ENCODE measurements at places on chromosomes 1 and 21. TPM values are rescaled to one million over a fixed set of nuclear protein-coding genes. Genes with fewer than 3 reads are reported as not detected.
A peak's percentile ranks its signal among the peaks of the same experiment; 100 is the strongest.

GRCh38 chr21:39452207-39452969 is 618 bp downstream of the SH3BGR start:
- no peak for DNase-seq

GRCh38 chr1:67683766-67684525 is 1.1 kb upstream of the GADD45A start:
- peak; percentile 18 for DNase-seq

- DNase-seq: no peak
Measured at GRCh38 chr1:82837766-82838465, 1037.2 kb downstream of the ADGRL2 start.

- DNase-seq: no peak
Measured at GRCh38 chr1:226654046-226654667, 84.9 kb downstream of the ITPKB start.

GRCh38 chr1:115198938-115199337 is 109.6 kb upstream of the TSPAN2 start:
- no peak for DNase-seq

VAMP3 gene
- 89.8 TPM for total RNA-seq

CCDC17 gene
- total RNA-seq: 21.3 TPM

DNA sequence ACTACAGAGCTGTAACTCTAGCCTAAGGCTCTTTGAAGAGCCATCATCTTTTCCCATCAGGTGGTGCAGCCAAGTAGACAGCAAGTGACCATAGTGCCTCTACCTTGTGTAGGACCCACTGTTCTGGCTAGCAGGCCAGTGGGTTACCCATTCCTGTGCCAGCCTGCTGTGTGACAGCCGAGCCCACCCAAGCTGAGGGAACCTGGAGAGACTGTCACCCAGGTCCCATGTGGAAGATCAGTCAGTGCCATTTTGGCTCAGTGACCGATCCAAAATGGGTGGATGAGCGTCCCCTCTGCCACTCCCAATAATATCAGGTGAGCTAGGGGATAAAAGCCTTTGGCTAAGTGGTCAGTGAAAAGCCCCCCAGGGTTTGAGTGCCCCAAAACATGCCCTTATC is 417.9 kb downstream of the MATN1 start:
- DNase-seq: no peak

GRCh38 chr21:38839328-38840286 is 33.9 kb downstream of the ETS2 start:
- DNase-seq: no peak

THBS3 gene
- 32.2 TPM for total RNA-seq

- no peak for DNase-seq
Measured at GRCh38 chr21:36044056-36044455, 16.3 kb downstream of the SETD4 start.

DNA sequence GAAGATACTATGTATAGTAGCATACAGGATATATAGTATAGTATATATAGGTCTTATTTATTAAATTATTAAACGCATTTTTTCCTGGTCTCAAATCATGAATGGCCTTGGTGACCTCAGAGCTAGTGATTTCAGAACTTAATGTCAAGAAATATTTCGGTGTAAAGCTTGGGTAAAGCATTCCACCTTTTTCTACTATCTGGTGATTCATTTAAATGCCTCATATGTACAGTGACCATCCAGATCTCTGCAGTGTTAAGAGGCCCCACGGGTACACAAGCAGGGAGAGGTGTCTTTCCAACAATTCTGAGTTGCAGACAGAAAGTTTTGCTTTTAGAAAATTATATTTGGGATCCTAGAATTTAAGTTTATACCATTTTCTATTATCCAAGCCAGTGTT is 626.5 kb downstream of the PTPRC start:
- DNase-seq: no peak

DNA sequence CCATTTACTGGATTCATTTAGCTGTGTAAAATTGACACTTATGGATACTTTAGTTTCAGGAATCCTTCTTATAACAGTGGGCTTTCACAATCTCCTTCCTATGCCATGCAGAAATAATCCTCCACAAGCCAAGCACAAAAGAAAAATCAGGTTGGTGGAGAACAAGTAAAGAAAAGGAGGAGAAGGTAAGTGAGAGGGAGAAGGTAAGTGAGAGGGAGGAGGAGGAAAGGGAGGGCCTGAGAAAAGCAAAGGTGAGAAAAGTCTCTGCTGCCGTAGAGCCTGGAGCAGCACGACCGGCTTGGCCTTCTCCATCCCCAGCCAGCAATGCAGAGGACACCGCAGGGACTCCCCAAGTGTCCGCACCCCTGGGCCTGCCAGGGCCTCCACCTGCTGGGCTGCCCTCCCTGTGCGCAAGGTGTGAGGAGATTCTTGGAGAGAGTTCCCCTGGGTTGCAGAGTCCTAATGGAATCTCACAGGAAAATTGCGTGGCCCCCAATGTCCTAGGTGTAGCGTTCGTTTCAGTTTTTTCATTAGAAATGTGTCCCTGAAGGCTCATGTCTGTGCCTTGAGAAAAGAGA is 39.0 kb downstream of the PRMT2 start:
- DNase-seq: no peak

GRCh38 chr1:32201011-32201855 is 838 bp downstream of the CCDC28B start:
- peak; percentile 79 for DNase-seq

PCAT6 gene
- total RNA-seq: not detected

DNA sequence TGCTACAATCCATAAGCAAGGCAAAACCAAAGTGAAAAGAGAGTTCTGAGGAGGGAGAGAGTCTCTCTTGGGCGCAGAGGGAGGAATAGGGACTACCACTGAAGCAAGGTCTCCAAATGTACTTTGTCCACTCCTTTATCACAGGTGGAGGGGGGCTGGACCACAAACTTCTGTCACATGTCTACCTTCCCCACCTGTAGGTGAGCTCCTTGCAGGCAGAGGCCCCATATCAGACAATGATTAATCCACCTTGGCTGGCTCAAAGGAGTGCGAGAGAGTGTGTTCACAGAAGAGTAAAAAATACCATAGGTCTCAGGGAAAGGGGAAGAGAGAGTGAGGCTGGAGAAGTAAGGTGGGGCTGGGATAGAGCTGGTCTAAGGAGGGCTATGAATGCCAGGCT is 4.5 kb downstream of the BEND5 start:
- peak; percentile 10 for DNase-seq

AMY1A gene
- total RNA-seq: not detected

XPR1 gene
- 46.4 TPM for total RNA-seq

FAM72A gene
- total RNA-seq: not detected

DNA sequence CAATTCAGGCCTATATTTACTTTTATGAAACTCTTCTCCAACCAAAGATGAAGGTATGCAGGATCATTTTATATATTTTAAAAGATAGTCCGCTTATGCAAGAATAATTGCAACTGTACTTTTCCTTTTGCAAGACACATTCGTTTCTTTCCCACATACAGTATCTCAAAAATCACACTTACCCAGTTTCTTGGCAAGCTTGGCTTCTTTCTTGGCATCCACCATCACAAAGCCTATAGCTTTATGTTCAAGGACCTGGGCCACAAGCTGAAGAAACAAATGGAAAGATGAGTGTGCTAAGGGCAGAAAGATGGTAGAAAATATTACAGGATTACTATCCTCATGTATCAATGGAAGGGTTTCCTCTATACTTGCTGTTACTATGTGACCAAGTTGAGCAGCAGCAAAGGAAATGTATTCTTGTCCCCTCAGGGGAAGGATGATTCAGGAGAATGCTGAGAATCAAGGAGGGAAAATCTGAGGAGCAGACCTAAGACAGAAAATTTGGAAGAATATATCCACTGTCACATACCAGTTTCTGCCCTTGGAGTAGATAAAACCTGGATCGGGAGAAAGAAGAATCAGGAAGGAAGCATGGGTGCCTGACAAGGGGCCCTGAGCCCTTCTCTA is 23.8 kb downstream of the CASQ2 start:
- no peak for DNase-seq

GRCh38 chr1:41041614-41042270 is 20.2 kb upstream of the SLFNL1 start:
- DNase-seq: no peak

LCE2A gene
- total RNA-seq: not detected

GRCh38 chr1:13888351-13888986 is 188.5 kb downstream of the PRDM2 start:
- DNase-seq: peak; percentile 74

FAM151A gene
- total RNA-seq: 9.0 TPM

GABRD gene
- not detected for total RNA-seq

DNA sequence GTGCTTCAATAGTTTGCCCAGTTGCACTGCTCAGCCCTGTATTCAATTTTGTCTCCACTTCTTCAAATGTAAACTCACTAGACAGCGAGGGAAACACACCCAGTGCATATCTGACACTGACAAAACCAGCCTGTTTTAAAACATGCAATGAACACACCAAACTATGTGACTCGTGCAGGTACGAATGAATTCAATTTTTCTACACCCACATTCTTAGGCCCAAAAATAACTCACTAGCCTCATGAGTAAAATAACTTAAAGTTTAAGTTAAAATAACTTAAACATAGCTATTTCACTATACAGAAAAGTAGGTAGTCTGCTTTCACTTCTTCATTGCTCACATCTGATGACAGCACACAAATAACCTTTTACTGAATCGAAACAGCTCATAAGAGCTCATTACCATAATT is 21.1 kb downstream of the TTC13 start:
- no peak for DNase-seq

DNA sequence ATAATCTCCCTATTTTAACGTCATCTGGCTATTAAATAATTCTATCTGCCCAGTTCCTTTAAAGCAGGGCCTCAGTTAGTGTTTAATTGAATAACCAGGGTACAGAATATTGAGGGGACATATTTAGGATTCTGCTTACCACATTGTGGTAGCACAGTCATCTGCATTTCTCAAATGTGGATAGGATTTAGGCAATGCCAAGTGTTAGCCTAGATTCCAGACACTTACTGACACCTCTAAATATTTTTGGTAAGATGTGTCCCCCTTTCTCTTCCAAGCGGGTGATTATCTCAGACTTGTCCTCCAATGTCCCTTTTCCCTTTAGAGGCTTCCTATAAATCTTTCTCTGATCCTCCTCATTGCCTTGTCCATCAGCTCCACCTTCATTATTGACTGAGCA is 160.8 kb upstream of the HOOK1 start:
- DNase-seq: no peak

DNA sequence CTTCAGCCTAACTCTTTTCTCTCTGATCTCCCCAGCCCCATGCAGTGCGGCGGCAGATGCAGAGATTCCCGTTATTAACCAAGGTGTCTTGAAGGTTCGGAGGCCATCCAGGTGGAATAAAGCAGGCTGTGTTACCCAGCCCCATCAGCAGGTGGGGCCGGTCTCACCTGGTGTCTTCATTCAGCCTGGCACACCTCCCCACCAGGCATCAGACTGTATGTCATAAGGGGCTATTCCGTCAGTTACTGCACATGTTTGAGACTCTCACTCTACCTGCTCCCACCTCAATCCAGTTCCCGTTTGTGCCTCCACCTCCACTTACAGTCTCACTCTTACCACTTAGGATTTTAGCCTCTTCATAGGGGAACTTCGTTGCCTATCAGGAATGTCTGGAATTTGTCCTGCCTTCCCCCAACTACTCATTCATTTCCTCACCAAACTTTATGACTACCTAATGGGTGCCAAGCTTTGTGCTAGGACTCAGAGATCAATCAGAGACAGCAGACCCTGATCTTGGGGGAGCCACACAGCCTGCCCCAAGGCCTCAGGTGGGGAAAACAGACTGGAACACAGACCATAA is 170.2 kb downstream of the PLPP3 start:
- peak; percentile 72 for DNase-seq

DNA sequence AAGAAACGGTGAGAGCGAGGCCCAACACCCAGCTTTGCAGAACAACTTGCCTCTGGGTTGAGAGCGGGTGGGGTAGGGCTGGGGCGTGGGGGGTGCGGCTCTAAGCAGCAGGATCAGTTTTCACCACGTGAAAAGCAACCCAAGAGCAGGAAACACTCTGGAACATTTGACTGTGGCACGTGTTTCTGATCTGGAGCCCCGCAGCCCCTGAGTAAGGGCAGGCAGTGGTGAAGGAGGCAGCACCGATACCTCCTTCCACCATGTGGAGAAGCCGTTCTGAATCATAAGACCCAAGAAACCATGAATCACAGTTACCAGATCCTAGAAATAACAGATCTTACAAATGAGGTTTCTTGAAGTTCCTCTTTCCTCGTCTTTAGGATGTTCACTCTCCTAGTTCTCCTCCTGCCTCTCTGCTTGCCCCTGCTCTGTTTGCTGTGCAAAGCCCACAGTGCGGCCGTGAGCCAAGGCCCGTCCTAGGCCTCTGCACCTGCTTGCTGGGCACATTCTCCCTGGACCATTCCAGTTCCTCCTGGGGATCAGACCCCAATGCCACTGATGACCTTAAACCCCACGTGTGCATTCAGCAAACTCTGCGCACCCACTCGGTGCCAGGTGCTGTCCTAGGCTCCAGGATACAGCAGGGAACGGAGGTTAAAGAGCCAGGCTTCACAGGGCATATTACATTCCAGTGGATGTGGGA is 31.9 kb downstream of the SLC1A7 start:
- DNase-seq: no peak

DNA sequence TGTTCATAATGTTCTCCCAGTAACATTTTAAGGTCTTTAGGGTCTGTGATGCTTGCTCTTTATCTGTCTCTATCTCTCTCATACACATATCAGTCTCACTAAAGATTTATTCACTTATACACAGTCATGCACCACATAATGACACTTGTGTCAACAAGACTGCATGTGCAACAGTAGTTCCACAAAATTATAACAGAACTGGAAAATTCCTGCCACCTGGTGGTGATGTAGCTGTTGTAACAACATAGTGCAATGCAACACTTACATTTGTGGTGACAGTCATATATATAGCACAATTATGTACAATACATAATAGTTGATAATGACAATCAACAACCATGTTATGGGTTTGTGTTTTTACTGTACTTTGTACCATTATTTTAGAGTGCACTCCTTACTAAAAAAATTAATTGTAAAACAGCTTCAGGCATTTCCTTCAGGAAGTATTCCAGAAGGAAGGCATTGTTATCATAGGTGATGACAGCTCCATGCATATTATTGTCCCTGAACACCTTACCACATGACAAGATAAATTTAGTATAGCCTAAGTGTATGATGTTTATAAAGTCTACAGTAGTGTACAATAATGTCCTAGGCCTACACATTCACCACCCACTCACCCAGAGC is 8.1 kb downstream of the TDRD5 start:
- peak; percentile 35 for DNase-seq

DNA sequence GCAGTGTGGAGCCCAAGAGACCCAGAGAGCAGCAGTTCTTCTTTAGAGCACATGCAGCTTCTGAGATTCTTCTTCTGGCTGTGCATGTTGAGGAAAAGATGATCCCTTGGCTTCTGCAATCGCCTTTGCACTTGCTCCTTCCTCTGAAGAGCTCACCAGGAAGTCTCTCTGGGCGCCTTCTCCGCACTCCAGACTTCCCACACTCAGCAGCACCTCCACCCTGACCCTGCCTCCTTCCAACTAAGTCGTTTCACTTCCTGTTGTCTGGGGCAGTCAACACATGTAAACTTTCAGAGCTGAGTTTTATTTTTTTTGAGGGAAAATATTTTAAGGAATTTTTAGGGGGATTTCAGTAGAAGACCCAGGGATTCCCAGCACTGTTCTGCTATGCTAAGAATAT is 73.4 kb upstream of the F3 start:
- DNase-seq: peak; percentile 75

- DNase-seq: no peak
Measured at GRCh38 chr1:55522353-55522903, 307.3 kb upstream of the USP24 start.

RGS1 gene
- 43.2 TPM for total RNA-seq

Data from transverse colon (tissue), 4 donors.